ENCODE measurements at places on chromosomes 13 and 19.

DNA sequence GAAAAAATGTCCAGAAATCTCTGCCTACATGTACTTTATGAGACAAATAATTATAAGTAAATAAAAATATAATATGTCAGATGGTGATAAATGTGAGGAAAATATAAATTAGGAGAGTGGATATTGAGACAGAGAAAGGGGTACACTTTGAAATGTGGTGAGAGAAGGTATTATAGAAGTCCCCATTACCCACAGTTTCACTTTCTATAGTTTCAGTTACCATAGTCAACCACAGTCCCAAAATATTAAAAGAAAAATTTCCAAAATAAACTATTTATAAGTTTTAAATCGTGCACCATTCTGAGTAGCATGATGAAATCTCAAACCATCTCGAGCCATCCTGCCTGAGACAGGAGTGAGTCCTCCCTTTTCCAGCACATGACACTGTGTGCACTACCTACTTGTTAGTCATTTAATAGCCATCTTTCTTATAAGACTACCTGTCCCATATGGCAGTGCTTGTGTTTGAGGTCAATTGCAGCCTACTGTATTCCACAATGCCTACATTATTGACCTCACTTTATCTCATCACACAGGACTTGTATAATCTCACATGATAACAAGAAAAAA lies 653.7 kb downstream of the DACH1 start:
- no peak for DNase-seq

- DNase-seq = no peak
Measured at GRCh38 chr13:91684746-91685145, 286.3 kb downstream of the GPC5 start.

- no peak for DNase-seq
Measured at GRCh38 chr13:19952850-19953249, 5.7 kb upstream of the ZMYM2 start.

DNA sequence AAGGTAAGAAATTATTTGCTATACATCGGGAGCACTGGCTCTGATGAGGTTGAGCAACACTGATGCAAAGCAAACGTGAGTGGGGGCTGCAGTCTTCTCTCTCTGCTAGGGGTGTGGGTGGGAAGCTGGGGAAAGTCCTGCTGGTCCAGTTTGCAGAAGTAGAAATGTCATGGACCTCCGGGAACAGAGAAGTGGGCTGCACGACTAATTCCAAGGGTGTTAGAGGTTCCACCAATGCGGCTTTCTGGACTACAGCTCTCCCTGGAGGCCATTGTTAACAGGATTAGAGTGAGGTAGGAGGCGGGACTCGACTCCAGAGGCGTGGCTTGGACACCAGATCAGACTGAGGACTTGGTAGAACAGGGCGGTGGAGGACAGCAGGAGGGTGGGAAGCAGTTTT lies 5.7 kb upstream of the FBXO27 start:
- no peak for DNase-seq

- DNase-seq = no peak
Measured at GRCh38 chr13:23321535-23322241, 111.8 kb downstream of the SACS start.

GRCh38 chr13:99225078-99225477 lies 24.4 kb downstream of the UBAC2 start:
- DNase-seq = no peak

- DNase-seq = no peak
Measured at GRCh38 chr19:52981329-52981728, 18.6 kb upstream of the ZNF816 start.

GRCh38 chr13:75566658-75567057 lies 17.1 kb downstream of the UCHL3 start:
- no peak for DNase-seq

- DNase-seq = no peak
Measured at GRCh38 chr19:10450853-10451609, 30.7 kb downstream of the PDE4A start.

GRCh38 chr13:21639561-21639960 lies 31.3 kb upstream of the FGF9 start:
- DNase-seq = no peak

DNA sequence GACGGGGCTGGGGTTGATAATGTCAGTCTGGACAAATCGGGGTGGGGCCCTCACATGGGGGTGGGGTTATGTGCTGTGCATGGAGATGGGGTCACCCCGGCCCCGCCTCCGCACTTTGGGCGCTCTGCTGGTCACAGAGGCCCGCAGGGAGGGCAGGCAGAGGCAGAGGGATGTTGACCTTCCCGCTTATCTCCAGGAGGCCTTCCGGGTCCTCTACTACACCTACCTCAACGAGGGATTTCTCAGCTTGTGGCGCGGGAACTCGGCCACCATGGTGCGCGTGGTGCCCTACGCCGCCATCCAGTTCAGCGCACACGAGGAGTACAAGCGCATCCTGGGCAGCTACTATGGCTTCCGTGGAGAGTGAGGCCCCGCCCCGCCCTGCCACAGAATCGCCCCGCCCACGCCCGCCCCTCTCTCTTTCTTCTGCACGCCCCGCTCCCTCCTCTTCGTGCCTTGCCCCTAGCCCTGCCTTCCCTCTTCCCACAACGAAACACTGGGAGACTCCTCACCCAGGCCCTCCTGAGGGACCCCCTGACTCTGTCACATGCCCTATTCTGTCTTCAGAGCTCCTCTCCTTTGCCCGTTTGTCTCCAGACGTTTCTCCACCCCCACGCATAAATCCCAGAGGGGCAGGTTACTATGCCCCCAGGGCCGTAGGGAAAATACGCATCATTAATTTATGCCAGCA lies 32.8 kb downstream of the TMEM161A start:
- DNase-seq = no peak

GRCh38 chr13:29564818-29565217 lies 30.7 kb downstream of the SLC7A1 start:
- DNase-seq = no peak

- DNase-seq = no peak
Measured at GRCh38 chr13:98401934-98402333, 175.0 kb downstream of the STK24 start.

- DNase-seq = no peak
Measured at GRCh38 chr19:50465986-50466705, 10.2 kb upstream of the EMC10 start.

DNA sequence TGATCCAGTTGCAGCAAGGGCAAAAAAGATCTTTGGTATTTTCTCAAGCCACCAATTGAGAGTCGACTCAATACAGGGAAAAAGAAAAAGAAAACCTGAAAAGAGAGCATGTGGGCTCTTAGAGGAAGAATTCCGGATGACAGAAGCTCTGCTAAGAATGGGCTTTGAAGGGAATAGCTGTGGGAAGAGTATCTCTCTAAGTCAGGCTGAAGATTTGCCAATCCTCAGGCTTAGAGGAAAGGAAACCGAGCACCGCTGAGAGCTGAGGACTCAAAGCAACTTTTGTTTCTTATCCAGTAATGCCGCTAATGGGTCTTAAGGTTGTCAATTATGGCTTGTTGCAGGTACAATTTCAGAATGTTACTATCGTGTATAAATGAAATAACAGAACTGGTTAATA lies 166.4 kb downstream of the EFNB2 start:
- no peak for DNase-seq

DNA sequence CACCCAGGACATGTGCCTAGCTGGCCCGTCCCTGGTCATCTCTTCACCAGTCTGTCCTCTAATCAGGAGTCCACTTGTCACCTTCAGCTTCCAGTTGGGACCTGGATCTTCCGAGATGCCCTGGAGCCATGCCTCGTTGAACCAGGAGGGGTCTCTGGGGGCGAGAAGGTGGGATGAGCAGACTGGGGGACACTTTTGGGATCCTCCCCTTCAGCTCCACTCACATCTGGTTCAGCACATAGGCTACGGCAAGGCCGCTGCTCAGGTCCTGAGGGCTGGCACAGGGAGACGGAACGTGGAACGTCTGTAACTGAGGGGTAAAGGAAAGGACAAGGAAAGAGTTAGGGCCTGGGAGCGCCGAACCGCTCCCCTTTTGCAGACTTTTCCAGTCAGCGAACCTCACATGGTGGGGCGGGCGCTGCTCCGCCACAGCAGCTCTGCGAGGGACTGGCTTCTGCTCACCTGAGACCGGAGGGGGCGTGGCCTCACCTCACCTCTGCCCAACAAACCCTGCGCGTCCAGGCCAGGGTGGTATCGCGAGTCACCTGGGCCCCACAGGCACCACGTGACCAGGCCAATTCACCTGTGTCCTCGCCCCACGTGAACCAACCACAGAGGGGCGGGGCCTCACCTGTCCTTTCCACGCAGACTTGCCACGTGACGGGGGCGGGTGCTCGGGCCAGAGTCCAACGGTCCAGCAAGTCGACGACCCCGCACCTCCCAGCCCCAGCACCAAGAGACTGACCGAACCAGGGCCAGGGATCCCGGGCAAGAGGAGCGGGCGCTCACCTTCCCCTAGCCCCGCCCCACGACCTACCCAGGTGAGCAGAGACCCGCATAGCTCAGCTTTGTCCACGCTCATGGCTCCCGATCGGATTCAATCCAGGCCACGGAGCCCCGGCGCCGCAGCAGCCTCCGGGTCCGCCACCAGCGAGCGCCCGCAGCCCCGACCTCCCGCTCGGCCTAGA lies at the start of gene HOOK2:
Gene HOOK2, minus strand, starts transcription at position 965 of the 968 bp plus-strand sequence. Its CDS starts 103 bp downstream, at position 862.
- no peak for DNase-seq

GRCh38 chr13:31790992-31791391 lies 51.7 kb downstream of the RXFP2 start:
- no peak for DNase-seq

DNA sequence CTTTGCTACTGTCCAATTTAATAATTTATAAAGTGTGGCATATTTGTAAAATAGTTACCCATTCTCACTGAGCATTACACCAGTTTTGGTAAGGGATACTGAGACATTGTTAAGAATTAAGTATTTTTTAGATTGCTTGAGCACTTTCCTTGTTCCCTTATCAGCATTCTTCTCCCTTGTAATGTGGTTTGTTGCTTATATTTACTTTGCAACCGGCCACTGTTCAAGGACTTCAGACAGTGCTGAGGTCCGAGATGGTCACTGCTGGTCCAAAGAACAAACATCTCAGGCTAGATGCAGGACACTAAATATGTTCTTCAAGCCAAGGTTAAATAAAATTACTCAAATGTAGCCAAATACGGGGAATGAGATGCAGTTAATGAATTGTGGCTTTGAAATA lies 161.4 kb downstream of the TM9SF2 start:
- no peak for DNase-seq

DNA sequence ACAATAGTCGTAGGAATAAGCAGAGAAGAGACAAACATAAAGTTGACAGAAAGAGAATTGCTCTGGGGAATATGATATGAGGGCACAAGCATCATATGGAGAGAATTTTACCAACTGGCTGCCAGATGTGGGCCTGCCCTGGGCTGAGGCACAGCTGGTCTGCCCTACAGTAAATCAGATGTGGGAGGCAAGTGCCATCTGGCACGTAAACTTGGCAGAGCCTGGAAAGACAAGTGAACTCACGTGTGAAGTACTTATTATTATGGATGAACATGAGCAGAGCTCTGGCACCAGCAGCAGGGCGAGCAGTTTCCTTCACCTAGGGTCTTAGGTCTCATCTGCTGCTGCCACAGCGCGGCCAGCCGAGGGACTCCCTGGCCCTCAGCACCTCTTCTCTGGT lies 20.6 kb downstream of the PCDH8 start:
- no peak for DNase-seq

GRCh38 chr13:44140146-44140545 lies 233.5 kb upstream of the SERP2 start:
- no peak for DNase-seq

- DNase-seq = no peak
Measured at GRCh38 chr13:97559030-97559429, 125.1 kb downstream of the RAP2A start.

DNA sequence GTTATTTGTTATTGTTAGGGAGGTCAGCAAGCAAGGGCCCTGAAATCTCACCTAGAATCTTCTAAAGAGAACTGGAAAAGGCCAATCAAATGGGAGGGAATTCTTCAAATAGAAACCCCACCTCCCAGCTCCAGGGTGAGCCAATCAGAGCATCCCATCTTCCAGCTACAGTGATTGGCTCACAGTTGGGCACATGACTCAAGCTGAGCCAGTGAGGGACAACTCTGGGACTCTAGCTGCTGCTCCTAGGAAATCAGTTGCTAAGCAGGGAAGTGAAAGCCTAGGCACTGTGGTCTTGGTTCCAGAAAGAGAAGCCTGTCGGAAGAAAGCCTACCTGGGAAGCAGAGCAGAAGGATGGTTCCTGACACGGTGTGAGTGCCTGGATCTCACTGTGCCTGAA lies 13.4 kb downstream of the TM6SF2 start:
- DNase-seq = no peak

DNA sequence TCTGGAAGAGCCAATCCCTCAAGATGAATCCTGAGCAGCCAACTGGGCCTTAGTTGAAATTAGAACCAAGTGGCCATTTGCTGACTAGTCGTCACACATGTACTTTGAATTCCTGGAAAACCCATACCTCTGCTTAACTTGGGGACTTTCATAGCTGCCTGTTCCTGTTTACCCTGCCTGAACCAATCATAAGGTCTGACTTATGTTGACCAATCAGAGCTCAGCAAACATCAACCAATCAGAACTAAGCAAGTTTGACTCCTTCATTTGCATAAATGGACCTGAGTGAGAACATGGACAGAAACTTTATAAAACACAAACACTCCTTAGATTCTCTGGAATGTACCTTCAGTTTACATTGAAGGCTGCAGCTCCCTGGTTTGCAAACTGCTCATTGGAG lies 50.8 kb downstream of the LATS2 start:
- DNase-seq = no peak

DNA sequence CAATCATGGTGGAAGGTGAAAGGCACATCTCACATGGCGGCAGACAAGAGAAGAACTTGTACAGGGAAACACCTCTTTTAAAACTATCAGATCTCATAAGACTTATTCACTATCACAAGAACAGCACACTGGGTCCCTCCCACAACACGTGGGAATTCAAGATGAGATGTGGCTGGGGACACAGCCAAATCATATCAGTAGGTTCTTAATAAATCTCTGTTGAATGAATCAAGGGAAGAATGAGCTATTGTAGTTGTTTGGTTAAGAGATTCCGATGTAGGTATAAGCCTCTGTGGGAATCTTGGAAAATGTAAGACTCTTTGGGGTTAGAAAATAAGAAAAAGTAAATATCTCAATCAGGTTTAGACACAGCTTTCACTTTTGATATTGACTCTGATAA lies 400.2 kb downstream of the KCNRG start:
- DNase-seq = no peak

DNA sequence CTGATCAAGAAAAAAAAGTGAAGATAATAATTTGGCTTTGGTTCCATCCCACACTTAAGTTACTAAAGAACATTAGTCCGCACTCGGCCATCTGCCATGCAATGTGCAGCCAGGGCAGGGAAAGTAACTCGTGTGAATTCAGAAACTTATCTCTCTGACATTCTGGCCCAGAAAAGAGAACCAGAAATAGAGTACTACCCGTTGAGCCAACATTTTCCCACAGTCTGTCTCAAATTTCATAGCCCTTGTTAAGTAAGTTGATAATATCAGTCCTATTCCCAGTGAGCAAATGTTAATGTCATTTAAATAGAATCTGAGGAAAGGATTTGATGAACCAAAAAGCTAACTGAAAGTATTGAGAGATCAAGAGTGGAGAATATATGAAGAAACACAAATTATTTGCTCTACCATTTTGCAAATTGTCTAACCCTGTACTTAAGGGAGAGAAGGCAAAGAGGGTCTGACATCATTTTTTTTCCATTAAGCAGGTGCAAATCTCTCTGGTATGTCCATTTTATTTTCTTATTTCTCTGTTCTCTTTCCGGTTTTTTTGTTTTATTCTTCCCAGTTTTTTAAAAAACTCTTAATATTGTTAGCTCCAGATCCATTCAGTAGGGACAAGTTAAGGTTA lies 156.3 kb downstream of the NDFIP2 start:
- no peak for DNase-seq

GRCh38 chr19:49530708-49531107 lies 2.9 kb downstream of the RCN3 start:
- no peak for DNase-seq

Data from natural killer cell (primary cell).